Stimulated activated CD4-positive, alpha-beta T cell treated with anti-CD3 and anti-CD28 coated beads, Interleukin-1b, Interleukin-23, amount 100 ng/mL, for 48 hours (primary cell): ENCODE measurements at places on chromosomes 3 and 15.

- no peak for DNase-seq
These were observed 121.9 kb downstream of the BBX start for GRCh38 chr3:107644631-107645030.

DNA sequence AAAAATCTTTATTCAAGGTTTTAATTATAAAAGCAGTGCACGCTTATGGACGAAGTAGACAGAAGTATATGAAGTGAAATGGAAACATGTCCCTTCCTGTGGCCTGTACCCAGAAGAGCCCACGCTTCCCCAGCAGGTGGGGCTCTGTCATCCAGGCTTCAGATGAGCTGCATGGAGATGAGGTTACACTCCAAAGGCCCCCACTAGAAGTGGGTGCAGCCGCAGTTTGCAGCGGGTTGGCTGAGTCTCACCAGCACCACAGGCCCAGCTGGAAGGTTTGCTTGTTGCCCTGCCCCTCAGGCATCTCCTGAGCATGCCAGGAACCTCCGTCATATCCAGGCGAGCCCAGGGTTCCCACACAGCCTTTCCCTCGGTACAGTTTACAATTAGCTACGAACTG is 33.1 kb downstream of the PRR20G start:
- no peak for DNase-seq

DNA sequence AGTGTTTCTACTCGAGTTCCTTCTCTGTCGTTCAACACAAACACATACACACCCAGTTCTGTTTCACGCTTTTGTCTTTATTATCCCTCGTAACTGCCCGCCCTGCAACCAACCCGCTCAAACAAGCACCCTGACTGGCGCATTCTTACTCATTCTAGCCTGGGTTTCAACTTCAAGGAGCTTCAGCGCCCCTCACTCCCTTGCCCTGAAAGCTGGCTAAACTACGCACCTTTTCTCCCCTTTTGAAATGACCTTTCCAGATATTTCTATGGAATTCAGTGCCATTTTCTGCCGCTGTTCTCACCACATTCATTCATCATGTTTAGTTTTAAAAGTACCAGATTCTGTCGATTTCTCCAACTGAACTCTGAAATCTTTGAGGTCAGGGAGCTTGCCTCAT is 653 bp upstream of the MFSD1 start:
- DNase-seq: no peak

- DNase-seq: no peak
These were observed 103.7 kb upstream of the ETV5 start for GRCh38 chr3:186212611-186213010.

DNA sequence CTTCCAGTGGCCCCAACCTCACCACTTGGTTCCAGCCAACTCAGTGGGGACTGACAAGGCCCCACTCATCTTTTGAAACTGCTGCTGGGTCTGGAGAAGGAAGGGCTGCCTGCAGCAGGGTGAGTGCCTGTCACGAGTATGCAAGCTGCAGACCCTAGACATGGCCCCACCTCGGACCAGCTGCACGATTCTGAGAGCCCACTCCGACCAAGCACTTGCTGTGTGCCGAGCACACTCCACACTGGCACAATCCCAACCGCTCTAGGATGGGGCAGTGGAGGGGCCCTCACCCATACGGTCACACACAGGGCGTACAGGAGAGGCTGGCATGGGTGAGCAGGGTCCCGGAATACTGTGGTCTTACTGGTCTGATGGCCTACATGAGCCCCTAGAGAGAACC is 8.0 kb upstream of the PLXND1 start:
- DNase-seq: no peak

DNA sequence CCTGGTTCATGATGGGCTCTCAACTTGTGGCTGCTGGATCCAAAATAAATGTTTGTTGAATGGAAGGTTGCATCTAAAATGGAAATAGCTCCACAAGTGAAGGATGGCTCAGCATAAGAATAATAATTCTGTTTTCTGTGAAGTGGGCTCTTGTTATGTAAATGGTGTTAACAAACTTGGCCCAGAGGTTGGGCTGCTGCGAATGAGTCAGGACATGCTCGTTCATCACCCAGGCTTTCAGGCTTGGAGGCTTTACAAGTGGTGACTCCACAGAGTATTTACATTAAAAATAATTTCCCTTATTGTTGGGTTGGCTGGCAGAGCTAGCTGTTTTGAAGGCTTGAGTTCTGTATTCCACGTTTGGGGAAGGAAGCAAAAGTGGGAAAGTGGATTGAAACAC is 60.5 kb downstream of the ITGB5 start:
- no peak for DNase-seq

GRCh38 chr3:126850370-126851085 is 132.4 kb upstream of the PLXNA1 start:
- no peak for DNase-seq

DNA sequence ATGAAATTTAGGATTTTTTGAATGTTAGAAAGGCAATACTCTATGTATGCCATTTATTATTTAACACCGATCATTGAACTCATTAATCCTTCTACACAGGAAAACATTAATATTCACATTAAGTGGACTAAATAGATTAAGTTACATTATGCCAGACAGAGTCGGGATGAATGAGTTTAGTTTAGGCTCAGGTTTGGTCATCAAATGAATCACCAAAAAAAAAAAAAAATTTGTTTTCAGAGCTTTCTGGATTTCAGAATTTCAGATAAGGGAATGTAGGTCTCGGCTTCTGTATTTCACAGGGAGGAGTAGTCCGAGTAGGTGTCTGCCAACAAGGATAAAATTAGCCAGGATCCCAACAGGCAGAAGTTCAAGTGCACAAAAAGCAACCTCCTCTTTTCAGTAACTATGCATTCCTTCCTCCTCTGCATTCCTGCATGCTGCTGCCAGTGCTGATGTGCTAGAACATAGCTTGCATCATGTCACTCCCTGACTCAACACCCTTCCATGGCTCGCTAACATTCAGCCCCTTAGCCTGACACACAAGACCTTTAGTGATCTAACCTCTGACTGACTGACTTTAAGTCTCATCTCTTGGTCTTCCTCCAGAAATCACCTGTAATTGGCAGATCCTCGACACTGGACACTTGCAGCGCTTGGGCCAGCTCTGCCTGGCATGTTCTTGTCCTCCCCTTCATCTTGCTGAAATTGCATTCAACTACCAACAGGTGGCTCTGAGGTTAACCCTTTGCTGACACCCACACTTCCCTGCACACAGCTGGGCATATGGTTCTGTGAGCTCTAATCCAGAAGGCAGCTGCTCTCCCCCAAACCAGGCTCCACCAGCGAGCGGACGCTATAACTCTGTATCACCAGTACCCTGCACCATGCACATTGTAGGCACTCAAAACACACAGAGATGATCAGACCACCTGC is 145.4 kb upstream of the PROK2 start:
- peak; percentile 10 for DNase-seq

DNA sequence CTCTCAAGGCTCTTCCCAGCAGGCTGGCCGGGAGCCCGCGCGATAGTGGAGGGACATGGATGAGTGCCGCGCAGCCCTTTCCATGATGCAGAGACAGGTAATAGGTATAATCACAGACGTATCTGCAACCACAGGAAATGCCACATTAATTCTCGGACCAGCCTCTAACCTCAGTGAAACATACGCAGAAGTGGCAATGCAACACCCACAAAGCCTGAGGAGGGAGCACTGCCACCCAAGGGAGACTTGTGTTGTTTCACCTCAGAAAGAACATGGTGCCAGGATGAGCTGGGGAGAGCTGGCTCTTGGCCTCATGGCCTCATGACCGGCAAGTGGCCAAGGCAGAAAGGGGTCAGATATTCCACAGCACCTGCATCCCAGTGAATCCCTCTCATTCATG is 39.0 kb downstream of the PGPEP1L start:
- DNase-seq: no peak

DNA sequence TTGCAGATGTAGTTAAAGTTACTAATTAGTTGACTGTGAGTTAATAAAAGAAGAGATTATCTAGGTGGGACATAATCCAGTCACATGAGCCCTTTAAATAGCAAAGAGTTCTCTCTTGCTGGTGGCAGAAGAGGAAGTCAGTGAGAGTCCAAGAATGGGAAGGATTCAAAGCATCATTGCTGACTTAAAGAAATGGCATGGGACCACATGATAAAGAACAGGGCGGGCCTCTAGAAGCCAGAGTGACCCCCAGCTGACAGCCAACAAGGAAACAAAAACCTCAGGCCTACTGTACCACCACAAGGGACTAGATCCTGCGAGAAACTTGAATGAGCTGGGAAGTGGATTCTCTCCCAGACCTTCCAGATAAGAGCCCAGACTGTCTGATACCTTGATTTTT is 447.2 kb upstream of the CCDC54 start:
- no peak for DNase-seq

GRCh38 chr3:79369306-79369705 is 398.5 kb downstream of the ROBO1 start:
- no peak for DNase-seq

DNA sequence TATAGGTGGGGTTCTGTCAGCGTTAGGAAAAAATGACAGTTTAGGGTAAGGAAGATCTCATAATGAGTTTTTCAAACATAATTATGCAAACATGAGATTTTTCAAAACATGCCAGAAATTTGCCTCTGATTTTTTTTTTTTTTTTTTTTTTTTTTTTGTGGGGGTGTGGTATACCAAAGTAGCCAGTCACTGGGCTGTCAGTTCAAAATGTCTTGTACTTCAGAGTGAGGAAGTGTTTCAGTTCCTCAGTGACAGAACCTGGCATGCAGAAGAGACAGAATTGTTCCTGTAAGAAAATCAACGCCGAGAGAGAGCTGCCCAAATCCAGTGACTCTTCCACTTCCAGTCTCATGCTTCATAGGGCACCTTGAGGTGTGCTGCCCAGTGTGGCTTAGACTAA is 9.7 kb downstream of the NCBP2 start:
- DNase-seq: no peak
